NCI-H1436 treated with DMSO at 0.1 percent for 48 hours (cell line): ENCODE measurements at places on chromosomes 6 and 20.

GRCh38 chr20:49851991-49852390 lies 39.4 kb downstream of the SLC9A8 start:
- no peak for DNase-seq

GRCh38 chr20:34530342-34530741 lies 14.1 kb downstream of the DYNLRB1 start:
- no peak for DNase-seq

DNA sequence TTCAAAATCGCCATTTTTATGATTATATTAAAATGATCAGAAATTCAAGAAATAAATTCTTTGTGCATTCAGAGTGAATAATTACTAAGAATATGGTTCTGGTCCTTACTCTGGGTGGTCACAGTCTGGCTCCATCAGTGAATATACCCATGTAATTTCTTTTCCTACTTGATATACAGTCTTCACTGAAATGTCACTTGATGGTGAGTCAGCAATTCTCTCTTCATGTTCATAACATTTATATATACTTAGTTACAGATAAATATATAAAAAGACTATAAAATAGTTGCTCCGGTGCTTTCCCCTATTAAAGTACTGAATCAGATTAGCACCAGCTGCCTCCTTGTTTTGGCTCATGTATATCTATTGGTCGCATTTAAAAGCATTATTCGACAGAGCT lies 56.4 kb upstream of the MTRF1L start:
- no peak for DNase-seq

GRCh38 chr6:121330516-121330915 lies 3.8 kb downstream of the TBC1D32 start:
- DNase-seq, result no peak

DNA sequence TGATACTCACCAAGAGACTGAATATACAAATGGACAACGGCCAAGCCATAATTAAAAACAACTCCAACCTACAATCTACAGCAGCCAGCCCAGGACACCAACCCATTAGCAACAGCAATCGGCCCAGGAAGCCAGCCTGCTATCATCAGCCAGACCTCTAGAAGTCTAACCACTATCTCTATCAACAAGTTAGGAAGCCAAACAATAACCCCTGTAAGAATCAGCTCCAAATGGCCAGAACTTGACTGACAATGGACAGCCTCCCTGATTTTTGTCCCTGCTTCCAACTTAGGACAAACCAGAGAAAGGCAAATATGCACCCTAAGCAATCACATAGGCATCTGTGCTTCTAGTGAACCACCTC lies 511.8 kb upstream of the JARID2 start:
- no peak for DNase-seq

DNA sequence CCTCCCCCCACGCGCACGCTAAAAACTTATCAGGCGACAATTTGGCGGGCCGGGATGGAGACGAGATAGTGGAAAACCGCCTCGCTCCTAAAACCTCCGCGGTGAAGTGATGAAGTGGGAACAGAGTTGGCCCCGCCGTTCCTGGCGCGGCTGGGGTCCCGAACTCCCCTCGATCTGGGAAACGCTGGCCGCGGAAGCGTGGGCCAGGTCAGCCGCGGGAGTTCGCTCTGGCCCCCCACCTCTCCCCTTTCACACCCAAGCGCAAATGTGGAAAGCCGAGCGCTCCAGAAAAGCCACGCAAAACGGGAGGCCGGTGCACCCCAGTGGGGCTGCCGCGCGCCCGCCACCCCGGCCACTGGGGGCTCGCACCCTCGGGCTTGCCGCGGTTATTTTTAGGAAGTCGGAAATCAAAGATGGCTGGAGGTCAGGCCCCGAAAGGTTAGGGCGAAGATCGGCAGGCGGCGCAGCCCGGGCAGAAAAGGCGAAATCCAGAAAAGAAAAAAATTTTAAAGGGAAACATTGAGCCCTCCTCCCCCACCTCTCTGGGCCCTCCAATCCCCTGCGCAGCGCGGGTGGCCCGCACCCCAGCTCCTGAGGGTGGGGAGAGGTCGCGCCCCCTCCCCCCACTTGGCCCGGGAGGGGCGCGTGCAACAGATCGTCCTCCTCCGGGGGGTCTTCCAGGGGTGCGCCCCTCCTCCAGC lies 1.0 kb downstream of the SALL4 start:
- DNase-seq, result no peak

DNA sequence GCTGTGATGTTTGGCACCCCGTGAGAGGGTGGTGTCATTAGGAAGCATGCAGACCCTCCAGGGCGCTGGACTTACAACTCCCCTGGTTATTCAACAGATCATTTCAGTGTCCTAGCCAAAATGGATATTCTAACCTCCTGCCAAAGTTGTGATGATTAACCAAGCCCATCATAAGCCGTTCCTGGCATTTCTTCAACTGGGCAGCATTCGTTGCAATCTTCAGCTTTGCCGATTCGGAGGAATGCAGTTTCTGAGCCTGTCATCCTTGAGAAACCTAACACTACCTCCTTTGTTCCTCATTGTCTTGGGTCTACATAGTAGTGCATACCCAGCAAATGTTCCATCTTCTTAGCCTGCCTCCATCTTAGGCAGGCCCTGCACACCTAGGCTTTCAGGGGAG lies 79.2 kb upstream of the MAP3K4 start:
- no peak for DNase-seq

DNA sequence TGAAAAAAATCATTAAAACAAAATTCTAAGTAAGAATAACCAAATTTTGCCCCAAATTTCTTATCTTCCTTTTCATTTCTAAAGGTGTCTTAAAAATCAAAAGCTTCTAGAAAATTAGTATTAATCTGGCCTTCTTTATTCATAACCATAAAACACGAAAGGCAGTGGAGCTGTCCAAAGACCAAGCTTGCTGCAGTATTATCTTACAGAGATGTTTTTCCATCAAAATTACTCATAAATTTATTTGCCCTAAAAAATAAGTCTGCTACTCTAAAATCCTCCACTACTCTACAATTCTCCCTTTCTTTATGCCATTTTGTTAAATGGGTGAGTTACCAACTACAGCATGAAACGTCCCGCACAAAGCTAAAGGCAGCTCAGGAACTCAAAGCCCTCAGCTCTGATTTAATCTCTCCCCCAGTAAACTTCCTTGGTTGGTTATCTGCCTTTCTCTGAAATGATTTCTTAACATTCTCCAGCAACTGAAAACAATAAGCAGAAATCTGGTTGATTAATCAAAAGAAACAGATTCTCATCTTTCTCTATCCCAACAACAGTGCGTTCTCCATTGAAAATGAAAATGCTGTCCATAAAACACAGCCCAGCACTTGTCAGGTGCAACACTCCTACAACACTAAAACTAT lies 2.1 kb downstream of the USP49 start:
- DNase-seq, result no peak

DNA sequence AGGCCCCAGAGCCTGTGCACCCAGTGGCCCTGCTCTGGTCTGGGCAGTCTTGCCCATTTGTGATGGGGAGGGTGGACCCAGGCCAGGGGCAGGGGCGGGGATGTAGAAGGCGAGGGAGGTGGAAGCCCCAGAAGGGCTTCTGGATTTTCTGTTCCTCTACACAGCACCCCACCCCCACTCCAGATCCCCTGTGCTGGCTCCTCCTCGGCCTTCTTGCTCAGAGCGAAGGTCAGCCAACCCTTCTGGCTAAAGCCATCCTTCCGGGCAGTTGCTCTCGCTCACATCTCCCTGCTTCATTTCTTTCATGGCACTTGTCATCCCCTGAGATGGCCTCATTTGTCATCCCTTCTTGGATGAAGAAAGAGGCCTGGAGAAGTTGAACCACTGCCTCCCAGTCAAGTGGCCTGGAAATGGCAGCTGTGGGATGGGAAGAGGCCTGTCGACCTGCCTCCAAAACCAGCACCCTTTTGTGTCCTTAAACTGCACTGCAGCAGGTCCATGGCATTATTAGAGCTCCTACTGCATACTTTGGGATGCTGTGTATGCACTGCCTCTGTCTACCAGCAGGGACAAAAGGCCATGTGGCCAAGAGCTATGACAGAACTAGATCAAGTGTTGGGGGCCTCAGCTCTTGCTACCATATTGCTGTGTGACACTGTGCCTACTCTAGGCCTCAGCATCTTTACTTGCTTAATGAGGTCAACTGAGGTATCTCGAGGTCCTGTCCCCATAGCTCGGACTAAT lies 19.9 kb downstream of the PEDS1 start:
- no peak for DNase-seq

GRCh38 chr20:63850689-63851547 lies 10.4 kb upstream of the ABHD16B start:
- no peak for DNase-seq

GRCh38 chr6:111338843-111339242 lies 144.2 kb downstream of the REV3L start:
- DNase-seq, result no peak

- DNase-seq, result no peak
Measured at GRCh38 chr20:57893366-57893999, 183.7 kb upstream of the PMEPA1 start.

GRCh38 chr20:25140968-25141367 lies 54.5 kb upstream of the ENTPD6 start:
- no peak for DNase-seq

GRCh38 chr6:154749341-154749740 lies 16.1 kb downstream of the SCAF8 start:
- DNase-seq, result no peak

DNA sequence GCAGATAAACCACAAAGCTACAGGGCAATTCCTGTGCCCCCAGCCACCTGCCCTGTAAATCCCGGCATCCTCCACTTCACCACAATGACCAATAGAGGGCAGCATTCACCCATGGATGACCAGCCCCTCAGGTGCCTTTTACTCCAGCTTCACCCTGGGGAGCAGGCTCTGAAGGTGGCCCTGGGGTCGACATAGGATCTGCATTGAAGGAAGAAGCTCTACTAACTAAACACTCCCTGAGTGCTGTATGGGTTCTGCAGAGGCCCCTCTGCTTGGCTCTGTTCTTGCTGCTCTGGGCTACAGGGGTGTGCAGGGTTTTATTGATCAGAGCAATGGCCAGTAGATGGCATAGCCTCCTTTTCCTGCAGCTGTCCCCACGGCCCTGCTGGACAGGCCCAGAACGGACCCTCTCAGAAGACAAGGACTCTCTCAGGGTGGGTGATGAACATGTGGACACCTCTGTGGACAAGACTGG lies 20.3 kb downstream of the CST4 start:
- no peak for DNase-seq

- DNase-seq, result no peak
Measured at GRCh38 chr6:132907914-132908313, 93.5 kb downstream of the RPS12 start.

DNA sequence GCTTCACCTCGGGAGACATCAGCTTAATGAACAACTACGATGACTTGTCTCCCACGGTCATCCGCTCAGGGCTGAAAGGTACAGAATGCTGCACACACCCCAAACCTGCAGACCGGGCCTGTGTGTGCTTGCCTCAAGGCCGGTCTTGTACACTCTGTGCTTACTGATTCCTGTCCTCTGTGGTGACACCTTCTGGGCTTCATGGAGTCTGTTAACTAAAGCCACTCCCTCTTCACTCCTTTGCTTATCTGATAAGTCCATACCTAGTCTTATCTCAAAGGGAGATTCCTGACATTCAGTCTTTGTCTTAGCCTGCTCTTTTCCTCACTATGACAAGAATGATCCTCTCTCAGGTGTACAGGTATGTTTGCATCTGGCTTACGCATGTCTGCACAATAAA lies 107.7 kb upstream of the TMEM181 start:
- no peak for DNase-seq

- no peak for DNase-seq
Measured at GRCh38 chr20:9590189-9590588, 75.8 kb downstream of the LAMP5 start.

DNA sequence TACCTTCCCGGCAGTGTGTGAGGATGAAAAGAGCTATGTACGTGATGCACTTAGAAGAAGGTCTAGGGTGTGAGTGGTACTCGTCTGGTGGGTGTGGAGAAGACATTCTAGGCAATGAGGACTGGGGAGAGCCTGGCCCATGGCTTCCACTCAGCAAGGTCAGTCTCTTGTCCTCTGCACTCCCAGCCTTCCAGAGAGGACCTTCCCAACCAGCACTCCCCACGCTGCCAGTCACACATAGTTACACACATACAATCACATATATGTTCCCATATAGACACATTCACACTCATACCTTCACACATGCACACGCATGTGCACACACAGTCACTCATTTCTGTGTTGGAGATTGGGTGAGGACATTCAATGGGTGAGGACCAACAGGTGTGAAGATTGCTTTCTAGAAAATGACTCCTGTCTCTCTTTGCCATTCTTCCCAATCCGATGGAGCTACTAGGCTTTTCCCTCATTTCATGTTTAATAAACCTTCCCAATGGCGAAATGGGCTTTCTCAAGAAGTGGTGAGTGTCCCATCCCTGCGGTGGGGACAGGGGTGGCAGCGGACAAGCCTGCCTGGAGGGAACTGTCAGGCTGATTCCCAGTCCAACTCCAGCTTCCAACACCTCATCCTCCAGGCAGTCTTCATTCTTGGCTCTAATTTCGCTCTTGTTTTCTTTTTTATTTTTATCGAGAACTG lies 30.4 kb downstream of the SRSF3 start:
- no peak for DNase-seq

GRCh38 chr20:58312836-58313235 lies 3.3 kb downstream of the RAB22A start:
- no peak for DNase-seq

DNA sequence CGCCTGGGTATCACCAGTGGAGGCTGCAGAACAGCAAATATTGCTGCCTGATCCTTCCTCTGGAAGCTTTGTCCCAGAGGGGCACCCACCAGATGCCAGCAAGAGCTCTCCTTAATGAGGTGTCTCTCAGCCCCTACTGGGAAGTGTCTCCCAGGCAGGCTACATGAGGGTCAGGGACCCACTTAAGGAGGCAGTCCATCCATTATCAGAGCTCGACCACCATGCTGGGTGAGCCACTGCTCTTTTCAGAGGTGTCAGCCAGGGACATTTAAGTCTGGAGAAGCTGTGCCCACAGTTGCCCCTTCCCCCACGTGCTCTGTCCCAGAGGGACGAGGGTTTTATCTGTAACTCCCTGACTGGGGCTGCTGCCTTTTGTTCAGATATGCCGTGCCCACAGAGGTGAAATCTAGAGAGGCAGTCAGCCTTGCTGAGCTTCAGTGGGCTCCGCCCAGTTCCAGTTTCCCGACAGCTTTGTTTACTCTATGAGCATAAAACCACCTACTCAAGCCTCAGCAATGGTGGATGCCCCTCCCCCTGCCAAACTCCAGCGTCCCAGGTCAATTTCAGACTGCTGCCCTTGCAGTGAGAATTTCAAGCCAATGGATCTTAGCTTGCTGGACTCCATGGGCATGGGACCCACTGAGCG lies 25.9 kb upstream of the AIG1 start:
- no peak for DNase-seq

GRCh38 chr6:127195833-127196232 lies 70.8 kb upstream of the RNF146 start:
- no peak for DNase-seq

DNA sequence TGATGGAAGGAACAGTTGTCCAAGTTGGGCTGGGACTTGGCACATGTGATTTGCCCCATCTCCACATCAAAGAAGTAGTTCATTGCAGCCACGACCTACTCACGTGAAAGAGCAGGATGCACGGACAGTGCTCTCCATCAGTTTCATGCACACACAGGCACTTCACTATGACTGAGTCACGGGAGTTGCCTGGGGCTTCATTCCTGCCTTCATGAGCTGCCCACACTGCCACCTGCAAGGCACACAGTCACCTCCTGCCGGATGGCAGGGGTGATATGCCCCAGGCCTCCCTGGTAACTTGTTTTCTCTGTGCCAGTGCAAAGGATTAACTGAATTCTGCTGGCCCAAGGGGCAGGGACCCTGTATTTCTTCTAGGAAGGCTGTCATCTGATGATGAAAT lies 22.8 kb downstream of the CST5 start:
- DNase-seq, result no peak

- DNase-seq, result no peak
Measured at GRCh38 chr20:47136782-47137181, 219.7 kb downstream of the ZMYND8 start.

GRCh38 chr6:118525913-118526780 lies 21.9 kb upstream of the PLN start:
- DNase-seq, result no peak
